Stimulated activated CD4-positive, alpha-beta T cell treated with anti-CD3 and anti-CD28 coated beads, TNF-alpha, amount 100 ng/mL, for 24 hours (primary cell): ENCODE measurements at places on chromosomes 16 and 17.

DNA sequence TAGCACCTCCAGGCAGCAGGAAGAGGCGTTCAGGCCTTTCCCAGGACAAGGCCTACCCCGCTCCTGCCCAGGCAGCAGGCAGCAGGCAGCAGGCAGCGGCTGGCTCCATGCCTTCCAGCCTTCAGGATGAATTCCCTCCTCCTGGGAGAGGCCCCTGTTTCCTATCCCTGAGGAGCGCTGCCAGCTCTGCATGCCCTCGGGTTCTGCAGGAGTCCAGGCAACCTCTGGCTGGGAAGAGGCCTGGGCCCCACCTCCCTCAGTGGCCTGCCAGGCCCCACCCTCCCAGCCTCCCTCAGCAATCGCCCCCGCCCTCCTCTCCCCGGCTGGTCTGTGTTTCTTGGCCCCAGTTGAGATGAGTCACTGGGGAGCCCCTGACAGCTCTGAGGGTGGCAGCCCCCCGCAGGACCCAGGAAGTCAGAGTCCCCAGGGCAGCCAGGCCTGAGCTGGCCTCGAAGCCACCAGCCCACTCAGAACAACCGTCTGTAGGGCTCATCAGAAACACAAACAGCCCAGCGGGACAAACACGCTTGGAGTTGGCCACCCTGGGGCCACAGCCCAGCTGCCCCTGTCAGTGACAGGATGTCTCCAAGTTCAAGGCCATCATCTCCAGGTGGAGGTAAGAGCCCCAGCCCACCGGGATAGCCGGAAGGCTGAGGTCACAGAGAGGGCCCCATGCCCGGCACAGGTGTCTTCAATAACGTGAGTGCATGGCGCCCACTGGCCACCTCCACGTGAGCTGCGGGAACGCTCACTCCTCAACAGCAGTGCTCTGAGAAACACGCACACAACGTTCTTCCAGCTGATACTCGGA lies 39.5 kb upstream of the CIBAR2 start:
- no peak for DNase-seq

- no peak for DNase-seq
Measured at GRCh38 chr16:30546115-30546514, 11.5 kb upstream of the ZNF747 start.

DNA sequence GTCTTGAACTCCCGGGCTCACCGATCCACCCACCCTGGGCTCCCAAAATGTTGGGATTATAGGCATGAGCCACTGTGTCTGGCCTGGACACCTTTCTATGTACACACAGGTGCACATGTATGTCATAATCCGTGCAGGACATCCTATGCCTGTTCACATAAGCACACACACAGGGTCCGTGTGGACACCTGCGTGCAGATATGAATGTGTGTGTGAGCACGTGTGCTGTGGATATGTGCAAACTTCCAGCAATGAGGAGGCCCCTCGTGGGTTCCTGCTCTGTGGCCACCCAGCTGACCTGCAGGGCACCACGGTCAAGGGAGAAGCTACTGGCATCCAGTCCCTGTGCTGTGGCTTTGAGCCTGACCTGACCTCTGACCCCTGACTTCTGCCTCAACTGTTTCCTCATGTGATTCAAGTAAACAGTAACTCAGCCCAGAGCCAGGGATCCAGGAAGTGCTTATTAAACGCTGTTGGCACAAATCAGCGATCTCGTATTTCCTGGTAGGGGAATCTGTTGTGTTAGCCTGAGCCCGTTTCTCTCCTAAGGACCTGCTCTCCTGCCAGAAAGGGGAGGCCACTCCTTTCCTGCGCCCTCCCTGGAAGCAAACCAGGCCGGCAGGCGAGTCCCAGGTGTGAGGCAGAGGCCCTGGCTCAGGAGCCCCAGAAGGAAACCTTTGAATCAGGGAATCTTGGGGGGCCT lies 6.5 kb downstream of the CPNE7 start:
- DNase-seq: no peak

- DNase-seq: peak; percentile 46
Measured at GRCh38 chr17:30290696-30291542, 825 bp downstream of the BLMH start.

GRCh38 chr17:19378416-19379360 lies at the start of gene MAPK7:
MAPK7 (plus strand) TSS chr17:19378498; CDS start chr17:19378901, 403 bp downstream.
- no peak for DNase-seq

GRCh38 chr17:38508954-38509771 lies 80.9 kb downstream of the ARHGAP23 start:
- peak; percentile 81 for DNase-seq

GRCh38 chr16:86662195-86662594 lies 83.8 kb downstream of the FOXL1 start:
- DNase-seq: no peak

DNA sequence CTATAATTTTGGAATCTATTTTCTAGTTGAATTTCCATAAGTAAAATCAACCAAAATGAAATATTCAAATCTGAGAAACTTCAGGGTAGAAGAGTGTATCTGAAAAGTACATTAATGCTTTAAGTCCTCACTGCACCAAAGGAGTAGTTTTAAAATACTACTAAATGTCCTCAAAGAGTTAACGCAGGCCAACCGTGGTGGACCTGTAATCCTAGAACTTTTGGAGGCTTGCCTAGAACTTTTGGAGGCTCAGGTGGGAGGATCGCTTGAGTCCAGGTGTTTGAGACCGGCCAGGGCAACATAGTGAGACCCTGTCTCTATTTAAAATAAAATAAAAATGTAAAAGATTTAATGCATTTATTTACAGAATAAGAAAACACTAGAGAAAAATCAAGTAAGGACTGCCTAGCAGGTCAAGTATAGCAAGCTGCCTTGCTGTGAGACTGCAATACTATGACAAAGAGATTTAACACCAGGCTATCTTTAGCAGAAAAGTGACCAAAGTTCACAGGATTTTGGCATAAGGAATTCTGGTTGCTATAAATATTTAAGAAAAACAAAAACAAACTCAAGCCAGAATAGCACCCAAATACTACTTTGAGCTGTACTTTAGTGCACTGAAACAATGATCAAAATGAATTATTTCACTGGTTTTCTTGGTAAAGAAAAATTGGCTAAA lies 41.0 kb downstream of the CHCT1 start:
- no peak for DNase-seq

GRCh38 chr16:50574745-50575136 lies 26.5 kb downstream of the NKD1 start:
- no peak for DNase-seq

- no peak for DNase-seq
Measured at GRCh38 chr16:62738666-62739460, 702.6 kb upstream of the CDH8 start.

DNA sequence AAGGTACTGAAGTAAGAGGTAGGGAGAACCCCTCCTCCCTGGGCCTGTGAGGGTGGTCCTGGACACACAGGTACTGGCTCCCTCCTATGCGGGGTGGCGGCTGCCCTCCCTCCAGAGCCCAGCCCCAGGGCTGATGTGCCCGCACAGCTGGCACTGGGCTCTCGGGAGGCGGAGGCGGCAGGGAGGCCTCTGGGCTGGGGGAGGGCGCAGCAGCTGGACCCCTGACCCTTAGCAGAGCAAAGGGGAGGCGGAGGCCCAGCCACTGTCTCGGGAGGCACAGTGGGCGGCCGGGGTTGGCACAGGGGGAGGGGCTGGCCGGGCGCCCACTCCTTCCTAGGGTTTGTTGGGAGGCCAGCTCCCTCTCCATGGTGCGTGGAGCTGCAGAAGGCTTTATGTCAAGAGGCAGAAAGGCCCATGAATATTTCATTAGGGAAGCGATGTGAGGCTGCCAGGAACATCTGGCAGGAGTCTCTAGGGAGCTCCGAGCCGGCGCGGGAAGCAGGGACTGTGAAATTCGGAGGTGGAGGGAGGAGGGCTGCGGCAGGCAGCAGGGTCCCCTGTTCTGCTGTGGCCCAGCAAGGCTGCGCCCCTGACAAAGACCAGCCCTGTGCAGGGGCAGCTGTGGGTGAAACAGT lies 44.1 kb upstream of the ACSF3 start:
- DNase-seq: no peak

DNA sequence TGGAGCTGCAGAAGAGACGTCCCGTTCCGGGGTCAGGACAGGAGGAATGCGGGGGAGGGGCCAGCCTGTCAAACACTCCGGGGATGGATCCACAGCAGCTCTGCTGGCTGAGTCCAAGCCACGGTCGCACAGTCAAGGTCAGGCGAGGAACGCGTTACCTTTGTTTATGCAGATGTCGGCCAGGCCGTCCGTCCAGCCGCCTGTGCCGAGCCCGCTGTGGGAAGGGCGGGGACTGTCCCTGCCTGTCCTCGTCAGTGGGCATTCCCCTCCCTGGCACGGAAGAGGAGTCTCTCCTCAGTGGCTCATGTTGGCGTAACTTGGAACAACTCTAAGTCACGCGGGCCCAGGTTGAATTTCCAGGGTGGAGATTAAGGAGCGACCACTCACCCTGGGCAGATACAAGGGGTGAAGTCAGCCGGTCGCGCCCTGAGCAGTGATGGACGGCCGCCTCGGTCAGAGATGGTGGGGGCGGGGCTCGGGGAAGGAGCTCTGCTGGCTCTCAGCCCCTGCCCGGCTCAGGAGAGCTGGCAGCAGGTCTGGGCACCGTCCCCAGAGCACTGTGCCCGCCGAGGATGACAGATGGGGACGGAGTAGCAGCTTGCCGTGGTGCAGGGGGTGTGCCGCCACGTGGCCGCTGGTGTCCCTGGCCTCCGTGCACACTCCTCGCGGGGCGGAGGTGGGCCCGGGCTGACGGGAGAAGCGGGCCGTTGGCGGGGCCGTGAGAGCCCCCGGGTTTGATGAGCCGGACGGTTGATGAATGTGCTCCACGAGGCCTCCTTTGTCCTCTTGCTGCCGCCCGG lies 7.3 kb downstream of the CACNA1H start:
- no peak for DNase-seq

DNA sequence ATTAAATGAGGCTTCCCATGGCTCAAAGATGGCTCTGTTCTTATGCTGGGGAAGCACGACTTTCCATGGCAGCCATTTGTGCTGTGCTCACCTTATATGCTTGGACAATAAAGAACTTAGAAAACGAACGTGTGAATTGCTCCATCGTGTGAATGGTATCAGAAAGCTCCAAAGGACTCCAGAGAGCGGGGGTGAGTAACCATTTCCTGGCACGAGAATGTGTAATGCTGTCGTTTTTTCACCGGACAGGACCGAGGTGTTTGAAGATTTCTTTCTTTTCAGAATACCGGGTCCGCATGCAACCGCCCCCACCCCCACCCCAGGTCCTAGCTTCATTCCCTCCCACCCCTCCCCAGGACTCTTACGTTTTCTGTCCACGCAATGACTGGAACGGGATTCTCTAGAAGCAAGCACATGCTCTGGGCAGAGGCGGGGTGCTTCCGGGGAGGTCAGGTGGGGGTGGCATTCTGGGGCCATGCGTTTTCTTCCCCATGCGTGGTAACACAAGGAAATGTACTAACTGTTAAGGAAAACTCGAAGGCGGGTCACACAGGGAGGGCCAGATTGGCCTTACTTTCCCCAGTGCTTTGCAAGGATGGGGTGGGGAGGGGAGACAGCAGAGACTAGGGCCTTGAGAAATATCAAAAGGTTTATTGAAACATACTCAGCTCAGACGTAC lies 26.2 kb downstream of the GPRC5B start:
- DNase-seq: no peak

DNA sequence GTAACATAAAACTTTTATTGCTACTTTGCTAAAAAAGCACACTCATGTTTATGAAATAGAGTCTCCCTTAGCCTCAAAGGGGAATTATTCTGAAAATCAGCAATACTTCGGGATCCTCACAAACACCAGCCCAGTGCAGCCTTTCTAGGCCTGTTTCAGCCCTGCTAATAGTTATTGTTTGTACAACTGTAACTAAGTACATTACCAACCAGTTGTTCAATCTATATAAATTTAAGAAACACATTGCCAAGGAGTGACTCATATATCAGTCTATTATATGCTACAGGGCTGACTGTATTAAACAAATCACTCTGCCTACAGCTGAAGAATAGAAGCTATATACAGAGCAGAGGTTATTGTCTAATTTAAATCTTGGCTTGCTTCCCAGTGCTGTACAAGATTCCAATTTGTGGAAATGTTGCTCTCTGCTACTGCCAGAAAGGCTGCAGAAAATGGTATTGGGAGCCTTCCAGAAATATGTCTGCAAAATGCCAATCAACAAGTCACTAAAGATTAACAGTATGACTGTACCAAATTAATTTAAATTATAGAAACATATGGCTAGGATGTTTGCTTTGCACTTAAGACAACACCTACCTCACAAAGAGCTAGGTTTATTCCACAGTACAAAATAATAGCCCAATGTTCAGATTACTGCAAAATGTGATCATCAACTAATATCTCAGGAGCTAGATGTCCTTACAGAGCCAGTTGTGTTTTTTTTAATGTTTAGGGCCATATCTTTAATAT lies 49.7 kb downstream of the TOX3 start:
- DNase-seq: no peak

GRCh38 chr16:17470908-17471718 lies at the start of gene XYLT1:
XYLT1 (minus strand) TSS chr16:17470960; CDS start chr16:17470796, 164 bp downstream.
- no peak for DNase-seq

GRCh38 chr16:58127033-58127556 lies 2.1 kb downstream of the CFAP20 start:
- DNase-seq: no peak

- DNase-seq: no peak
Measured at GRCh38 chr17:72976971-72977770, 115.3 kb downstream of the SLC39A11 start.

- DNase-seq: no peak
Measured at GRCh38 chr17:49717371-49717861, 9.7 kb upstream of the SLC35B1 start.

DNA sequence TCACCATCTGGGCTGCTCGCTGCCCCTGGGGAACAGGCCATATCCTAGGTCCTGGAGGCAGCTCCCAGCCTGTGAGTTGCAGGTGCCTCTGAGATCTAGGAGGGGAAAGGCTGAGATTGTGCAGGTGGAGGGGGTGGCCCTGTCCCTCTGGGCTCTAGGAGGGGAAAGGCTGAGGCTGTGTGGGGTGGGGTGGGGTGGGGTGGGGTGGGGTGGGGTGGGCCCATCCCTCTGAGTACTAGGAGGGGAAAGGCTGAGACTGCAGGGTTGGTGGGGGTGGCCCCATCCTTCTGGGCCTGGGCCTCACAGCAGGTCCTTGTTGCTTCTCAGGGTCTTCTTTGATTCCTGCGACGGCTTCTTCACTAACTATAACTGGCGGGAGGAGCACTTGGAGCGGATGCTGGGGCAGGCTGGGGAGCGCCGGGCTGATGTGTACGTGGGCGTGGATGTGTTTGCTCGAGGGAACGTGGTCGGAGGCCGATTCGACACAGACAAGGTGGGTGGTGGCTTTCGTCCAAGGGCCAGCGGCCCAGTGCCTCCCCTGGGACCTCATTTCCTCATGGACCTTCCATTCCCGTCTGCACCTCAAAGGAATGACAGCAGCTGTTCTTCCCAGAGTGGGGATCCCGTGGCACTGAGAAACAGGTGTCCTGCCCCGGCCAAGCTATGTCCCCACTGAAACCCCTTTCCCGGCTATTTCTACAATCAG lies 7.1 kb downstream of the ENGASE start:
- no peak for DNase-seq

DNA sequence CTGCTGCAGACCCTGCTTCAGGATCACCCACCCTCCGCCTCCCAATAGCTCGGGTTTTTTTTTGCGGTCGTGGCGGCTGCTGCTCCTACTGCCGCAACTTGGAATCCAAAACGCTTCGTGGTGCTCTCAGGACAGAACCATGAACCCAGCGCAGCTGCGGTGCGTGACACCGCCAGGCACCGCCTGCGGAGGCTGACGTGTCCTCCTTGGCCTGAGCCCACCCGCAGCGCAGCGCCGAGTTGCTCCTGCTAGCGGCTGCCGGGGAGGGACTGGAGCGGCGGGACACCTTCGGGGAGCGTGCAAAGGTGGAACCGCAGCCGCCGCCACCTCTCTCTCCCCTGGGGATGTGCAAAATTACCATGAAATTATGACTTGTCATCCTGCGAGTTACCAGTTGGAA lies 1893.0 kb downstream of the TP53TG3F start:
- no peak for DNase-seq
